ENCODE measurements at places on chromosomes 11 and 22.

GRCh38 chr22:38398609-38399461 lies 56.2 kb downstream of the KCNJ4 start:
- peak; percentile 71 for DNase-seq

GRCh38 chr22:23380230-23380573 lies 199.9 kb downstream of the IGLL1 start:
- DNase-seq = no peak

GRCh38 chr11:119795231-119795630 lies 66.2 kb upstream of the NECTIN1 start:
- no peak for DNase-seq

- DNase-seq = no peak
Observed at GRCh38 chr22:29581799-29582198, 886 bp upstream of the NIPSNAP1 start.

DNA sequence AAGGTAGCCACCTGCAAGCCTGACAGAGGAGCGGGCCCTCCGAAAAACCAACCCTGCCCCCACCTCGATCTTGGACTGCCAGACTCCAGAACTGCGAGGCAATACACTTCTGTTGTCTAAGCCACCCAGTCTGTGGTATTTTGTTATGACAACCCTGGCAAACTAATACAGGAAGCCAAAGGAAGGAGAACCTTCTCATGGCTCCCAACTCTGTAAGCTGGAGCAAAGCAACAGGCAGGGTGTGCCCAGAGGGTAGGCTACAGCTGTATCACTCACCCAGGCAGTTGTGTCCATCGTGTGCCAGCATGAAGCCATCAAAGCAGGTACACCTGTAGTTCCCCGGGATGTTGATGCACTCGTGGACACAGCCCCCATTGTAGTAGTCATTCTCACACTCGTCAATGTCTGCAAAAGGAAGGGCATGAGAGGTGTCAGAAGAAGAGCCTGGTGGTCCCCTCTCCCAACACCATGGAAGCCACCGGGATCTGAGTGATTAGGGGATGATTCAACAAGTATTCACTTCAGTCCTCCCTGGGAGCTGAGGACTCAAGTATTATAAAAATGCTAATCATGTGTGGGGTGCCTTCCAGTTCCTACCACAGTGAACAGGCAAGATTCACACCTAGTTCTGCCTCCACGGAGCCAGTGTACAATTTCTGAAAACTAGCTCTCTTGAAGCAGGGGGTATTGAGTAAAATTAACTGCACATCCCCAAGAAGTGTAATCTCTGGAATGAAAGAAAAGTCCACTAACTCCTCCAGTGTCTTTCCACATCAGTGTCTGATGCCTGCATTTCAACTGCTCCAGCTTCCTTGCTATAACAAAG lies 23.3 kb downstream of the SCUBE1 start:
- DNase-seq = no peak

DNA sequence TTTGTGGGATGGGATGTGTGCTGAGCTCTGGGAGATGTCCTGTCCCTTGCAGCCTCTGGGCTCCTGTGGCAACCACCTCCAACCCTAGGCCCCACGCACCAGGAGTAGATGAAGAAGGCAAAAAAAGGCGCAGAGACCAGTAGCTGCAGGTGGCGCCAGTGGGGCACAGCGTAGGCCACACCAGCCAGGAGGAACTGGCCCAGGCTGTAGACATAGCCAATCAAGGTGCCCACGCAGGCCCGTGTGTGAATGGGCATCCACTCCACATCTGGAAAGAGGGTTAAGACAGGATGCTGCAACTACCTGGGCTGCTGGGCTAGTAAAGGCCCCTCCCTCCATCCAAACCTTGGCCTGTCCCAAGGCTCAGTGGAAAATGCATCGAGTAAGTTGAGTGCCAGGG lies 3.0 kb downstream of the SLC22A6 start:
- no peak for DNase-seq

DNA sequence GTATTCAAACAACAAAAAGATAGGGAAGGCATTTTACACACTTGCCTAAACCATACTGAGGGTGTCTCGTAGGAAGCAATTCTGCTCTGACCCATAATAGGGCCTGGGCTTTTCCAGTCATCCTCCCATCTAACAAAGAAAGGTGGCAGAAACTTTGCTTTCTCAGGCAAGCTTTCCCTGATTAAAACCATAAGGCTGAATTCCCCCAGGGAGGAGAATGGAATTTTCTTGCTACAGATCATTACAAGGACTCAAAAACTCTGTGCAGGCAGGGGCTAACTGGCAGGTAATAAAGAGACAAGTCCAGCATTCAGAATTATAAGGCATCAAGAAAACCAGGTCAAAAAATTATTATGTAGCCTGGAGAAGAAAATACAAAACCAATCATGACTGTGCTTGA lies 90.4 kb downstream of the RBFOX2 start:
- DNase-seq = no peak

GRCh38 chr11:113814181-113814580 lies 34.6 kb downstream of the CLDN25 start:
- DNase-seq = no peak

GRCh38 chr22:32728291-32728690 lies 73.2 kb upstream of the TIMP3 start:
- DNase-seq = no peak

DNA sequence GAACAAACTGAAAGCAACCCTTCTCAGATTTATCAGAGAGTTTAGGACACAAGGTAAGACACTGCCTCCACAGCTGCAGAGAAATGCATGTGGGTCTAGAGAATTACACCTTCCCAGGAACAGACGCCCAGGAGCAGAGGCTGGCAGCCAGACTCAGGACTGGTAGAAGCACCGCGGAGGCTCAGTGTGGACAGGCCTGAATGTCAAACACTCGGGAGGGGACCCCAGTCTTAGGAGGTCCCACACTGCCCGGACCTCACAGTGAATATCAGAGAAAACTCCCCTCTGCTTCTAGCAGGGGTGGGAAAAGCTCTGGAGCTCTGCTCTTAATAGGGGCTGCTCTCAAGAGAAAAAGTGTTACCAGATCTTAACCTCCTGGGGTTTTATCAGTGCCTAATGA lies 952.7 kb downstream of the BRD1 start:
- DNase-seq = no peak

GRCh38 chr11:121535129-121535796 lies 82.5 kb upstream of the SORL1-AS1 start:
- DNase-seq = no peak

GRCh38 chr11:125207866-125208425 lies 43.4 kb downstream of the PKNOX2 start:
- no peak for DNase-seq

GRCh38 chr22:46198274-46198673 lies 47.9 kb downstream of the PPARA start:
- DNase-seq = no peak
